ENCODE measurements at places on chromosomes 2 and 18.

DNA sequence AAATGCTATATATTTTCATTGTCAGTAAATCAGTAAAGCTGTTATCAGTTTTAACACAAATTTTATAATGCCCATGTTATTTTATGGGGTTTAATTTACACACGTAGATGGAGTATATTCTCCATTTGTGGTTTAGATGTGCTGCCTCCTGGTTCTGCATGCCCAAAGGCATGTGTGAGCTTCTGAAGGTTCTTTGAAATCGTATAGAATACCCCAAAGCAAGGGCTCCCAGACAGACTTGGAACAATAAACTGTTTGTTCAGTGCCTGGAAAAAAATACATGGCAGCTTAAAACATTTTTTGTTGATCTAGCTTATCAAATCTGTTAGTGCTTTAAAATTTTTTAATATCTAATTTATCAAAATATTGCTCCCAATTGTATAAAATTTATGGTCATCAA is 150.4 kb downstream of the GPD2 start:
- DNase-seq, result no peak

GRCh38 chr2:14433946-14434495 is 198.5 kb upstream of the LRATD1 start:
- no peak for DNase-seq

GRCh38 chr2:4486971-4487370 is 783.6 kb downstream of the DCDC2C start:
- DNase-seq, result no peak

- no peak for DNase-seq
Observed at GRCh38 chr2:9164112-9164608, 42.5 kb upstream of the ASAP2 start.

GRCh38 chr2:226478109-226478809 is 321.4 kb downstream of the IRS1 start:
- no peak for DNase-seq

- no peak for DNase-seq
Observed at GRCh38 chr2:160993654-160994061, 166.6 kb upstream of the TANK start.

DNA sequence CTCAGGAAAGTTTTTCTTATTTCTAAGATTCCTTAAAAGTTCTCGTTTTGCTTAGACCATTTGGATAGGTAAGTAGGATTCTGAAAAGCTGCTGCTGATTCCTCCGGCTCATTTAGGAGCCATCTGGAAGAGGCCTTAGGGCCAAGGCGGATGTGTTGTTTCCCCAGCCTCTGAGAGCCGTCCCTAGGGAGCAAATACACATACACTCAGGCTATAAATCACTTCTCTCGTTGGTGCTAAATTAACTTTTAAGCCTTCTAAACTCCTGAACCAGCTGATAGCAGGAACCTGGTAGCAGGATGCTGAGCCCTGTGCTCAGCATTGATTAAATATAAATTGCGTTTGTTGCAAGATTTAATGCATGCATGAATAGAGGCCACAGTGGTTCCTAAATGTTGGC is 109.8 kb downstream of the ADCYAP1 start:
- DNase-seq, result no peak

- no peak for DNase-seq
Observed at GRCh38 chr2:169080250-169081069, 11.1 kb downstream of the DHRS9 start.

- no peak for DNase-seq
Observed at GRCh38 chr2:10446631-10447030, 1.5 kb downstream of the ODC1 start.

DNA sequence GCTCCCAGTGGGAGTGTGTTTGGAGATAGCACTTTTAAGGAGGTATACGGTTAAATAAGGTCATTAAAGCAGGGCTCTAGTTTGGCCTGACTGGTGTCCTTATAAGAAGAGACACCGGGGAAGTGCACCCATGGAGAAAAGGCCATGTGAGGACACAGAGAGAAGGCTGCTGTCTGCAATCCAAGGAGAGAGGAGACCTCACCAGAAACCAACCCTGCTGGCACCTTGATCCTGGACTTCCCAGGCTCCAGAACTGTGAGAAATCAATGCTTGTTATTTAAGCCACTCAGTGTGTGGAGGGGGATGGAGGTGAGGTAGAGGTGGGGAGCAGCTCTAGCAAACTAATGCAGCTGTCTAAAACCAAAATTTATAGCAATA is 62.0 kb downstream of the RPL31 start:
- DNase-seq, result no peak

GRCh38 chr18:51390702-51391101 is 193.2 kb upstream of the MEX3C start:
- DNase-seq, result no peak

DNA sequence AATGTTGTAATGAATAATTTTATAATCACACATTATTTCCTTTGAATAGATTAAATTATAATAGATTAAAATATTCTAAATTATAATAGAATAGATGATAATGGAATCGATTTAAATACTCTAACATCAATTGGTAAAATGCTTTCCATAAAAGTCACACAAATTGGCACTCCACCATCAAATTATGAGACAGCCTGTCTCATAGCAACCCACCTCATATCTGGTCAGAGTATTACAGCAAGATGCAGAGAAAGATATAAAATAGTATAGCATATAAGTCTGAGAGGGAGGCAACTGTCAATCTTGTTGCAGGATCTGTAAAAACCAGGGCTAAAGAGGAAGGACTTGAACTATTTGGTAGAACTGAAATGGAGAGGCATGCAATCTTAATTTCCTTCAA is 98.4 kb upstream of the NCKAP5 start:
- DNase-seq, result no peak

GRCh38 chr2:230899287-230899686 is 25.8 kb downstream of the GPR55 start:
- DNase-seq, result no peak

DNA sequence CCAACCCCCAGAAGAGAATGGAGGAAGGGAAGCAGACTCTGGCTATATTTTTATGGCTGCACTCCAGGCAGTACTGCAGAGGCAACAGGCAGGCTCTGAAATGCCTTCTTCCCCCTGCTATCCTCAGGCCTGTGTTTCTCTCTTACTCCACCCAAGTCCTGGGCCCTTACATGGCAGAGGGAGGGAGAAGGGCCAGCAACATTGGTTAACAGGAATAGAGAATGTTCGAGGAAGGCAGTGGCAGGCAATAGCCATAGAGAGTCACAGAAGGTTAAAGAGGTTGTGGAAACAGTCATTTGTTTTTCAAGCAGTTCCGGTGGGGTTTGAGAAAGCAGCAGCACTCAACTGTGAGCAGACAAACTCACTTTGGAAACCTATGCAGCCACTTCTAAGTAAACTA is 15.1 kb upstream of the DARS1 start:
- no peak for DNase-seq

DNA sequence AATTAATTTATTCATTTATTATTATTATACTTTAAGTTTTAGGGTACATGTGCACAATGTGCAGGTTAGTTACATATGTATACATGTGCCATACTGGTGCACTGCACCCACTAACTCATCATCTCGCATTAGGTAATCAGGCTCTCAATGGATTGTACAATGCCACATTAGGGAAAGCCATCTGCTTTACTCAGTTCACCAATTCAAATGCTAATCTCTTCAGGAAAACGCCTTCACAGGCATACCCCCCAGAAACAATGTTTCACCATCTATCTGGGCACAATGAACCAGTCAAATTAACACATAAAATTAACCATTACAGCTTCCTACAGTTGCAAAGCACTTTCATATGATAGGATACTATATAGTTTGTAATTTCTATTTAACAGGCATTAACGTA is 84.8 kb upstream of the DNAJC10 start:
- no peak for DNase-seq

GRCh38 chr2:208565690-208566416 is 159.3 kb downstream of the PTH2R start:
- DNase-seq, result no peak

DNA sequence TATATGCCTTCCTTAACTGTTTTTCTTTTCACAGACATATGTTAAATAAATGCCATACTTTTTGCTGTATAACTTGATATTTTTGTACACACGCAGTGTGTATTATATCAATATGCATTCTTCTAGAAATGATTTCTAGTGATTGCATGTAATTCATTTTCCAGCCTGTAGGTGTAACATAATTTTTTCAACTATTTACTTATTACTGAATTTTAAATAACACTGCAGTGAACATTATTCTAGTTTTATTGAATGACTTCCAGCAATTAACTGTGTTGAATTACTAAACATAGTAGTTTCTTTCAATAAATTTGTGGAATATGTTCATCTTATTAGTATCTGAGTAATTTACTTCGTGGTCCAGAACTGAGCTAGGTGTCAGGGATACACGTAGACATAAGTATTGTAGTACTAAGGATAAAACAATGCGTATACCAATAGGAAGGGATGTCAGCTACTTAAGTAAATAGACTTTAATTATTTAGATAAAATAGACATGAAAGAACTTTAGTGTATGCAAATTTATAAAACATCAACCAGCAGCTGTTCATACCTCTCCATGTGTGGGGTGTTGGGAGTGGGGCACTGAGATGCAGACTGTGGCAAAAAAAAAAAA is 28.0 kb downstream of the TANC1 start:
- DNase-seq, result no peak

DNA sequence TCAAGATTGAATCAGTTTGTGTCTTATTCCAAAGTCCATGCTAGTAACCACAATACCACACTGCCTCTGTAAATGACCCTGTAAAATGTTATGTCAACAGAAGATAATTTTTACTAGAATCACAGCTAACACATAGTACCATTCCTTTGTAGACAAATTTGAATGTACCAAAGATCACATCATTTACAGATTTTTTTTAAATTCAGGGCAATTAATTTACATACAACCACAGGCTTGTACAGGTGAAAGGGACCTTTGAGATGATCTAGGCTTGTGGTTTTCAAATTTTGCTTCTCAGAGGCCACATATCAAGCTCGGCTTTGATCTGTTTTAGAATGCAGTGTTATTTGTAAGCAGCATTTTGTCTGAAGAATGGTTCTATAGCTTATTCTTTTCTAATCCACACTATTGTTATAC is 63.8 kb upstream of the PPM1B start:
- no peak for DNase-seq

GRCh38 chr18:72261590-72261989 is 282.6 kb downstream of the CBLN2 start:
- DNase-seq, result no peak

DNA sequence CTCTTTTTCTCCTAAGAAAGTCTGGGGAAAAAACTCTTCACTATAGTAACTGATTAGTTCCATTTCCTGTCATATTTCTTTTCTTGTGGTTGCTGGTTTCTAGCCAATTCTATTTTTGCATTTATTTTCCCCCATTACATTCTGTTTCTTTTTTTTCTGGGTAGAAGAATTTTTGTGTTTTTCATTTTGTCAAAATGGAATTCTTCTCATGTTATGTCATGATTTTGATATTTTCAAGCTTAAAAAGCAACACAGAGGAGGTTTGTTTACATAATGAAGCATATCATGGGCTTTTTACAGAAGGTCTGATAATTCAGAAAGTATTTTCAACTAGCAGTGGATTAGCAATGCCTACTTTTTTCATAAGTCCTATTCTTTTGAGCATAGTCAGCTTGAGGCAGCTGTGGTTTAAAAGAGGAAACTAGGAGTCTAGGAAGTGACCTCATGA is 102.0 kb downstream of the MAP2 start:
- no peak for DNase-seq

DNA sequence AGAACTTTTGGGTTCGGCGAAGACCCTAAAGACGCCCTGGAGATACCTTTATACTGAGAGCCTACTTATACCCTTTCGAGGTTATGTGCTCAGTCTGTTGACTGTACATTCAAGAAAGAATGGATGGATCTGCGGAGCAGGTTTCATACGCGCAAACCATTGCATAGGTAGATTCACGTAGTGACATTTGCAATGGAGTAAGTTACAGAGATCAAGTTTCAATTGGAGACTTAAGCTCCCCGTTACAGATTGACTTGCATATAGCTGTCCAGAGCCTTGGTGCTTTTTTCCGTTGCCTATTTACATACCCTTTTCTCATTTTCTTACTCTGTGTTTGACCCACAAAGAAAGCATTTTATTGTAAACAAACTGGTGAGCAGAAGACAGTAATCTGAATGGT is 923 bp downstream of the PSMD1 start:
- DNase-seq, result no peak

DNA sequence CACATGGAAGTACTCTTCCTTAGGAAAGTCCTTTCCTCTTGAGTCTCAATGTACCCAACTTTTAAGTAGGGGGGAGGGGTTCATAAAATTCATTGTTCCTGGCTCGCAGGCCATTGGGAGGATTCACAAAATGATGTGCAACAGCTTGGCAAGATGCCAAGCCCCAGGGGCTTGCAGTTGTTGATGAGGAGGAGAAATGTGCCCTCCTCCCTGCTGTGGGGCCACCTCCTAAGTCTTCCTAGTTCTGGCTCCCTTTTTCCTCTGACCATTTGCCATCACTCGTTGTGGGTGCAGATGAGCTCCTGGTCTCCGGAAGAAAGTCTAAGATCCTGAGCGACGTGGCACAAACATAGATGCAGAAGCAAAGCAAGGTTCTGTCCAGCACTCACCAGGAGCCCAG is 435.4 kb downstream of the EIPR1 start:
- no peak for DNase-seq

DNA sequence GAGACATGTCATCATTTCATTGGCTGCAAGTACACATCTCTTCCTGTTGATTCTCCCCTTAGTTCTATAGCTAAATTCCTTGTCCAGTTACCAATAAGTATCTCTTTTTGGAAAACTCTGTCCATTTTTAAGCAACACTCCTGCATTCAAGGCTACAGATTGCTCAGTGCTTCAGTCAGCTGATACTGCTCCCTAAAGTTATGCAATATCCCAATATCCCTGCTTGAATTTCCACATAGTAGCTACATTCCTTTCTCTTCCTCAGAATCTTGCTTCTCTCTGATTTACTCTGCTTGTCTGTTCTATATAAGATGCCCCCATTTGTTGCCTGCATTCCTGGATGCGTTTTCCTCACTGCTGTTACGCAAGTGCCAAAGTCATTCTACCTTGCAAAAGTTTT is 109.8 kb downstream of the PARD3B start:
- DNase-seq, result no peak

GRCh38 chr2:181176540-181176939 is 196.1 kb downstream of the UBE2E3 start:
- no peak for DNase-seq
